Suprapubic skin (tissue), 4 donors: ENCODE measurements at places on chromosomes 3 and 15.
A peak's percentile ranks its signal among the peaks of the same experiment; 100 is the strongest.

- DNase-seq = no peak
Measured at GRCh38 chr15:79962178-79962577, 8.8 kb downstream of the BCL2A1 start.

DNA sequence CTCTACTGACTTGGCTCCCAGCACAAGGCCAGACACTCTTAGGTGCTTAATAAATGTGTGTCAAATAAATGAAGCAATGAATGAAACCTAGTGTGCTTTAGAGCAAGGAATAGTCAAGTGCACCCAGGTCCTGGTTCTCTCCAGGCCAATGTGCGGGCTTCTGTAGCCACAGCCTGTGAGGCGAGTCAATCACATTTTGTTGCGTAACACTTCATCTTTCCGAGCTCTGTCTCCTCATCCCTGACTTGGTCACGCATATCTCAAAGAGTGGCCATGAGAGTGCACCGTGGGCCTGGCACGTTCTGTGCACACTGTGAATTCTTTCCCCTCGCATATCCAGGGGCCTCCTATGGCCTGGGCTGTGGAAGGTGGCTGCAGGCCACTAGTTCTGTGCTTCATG lies 11.4 kb upstream of the SH3GL3 start:
- no peak for DNase-seq

DNA sequence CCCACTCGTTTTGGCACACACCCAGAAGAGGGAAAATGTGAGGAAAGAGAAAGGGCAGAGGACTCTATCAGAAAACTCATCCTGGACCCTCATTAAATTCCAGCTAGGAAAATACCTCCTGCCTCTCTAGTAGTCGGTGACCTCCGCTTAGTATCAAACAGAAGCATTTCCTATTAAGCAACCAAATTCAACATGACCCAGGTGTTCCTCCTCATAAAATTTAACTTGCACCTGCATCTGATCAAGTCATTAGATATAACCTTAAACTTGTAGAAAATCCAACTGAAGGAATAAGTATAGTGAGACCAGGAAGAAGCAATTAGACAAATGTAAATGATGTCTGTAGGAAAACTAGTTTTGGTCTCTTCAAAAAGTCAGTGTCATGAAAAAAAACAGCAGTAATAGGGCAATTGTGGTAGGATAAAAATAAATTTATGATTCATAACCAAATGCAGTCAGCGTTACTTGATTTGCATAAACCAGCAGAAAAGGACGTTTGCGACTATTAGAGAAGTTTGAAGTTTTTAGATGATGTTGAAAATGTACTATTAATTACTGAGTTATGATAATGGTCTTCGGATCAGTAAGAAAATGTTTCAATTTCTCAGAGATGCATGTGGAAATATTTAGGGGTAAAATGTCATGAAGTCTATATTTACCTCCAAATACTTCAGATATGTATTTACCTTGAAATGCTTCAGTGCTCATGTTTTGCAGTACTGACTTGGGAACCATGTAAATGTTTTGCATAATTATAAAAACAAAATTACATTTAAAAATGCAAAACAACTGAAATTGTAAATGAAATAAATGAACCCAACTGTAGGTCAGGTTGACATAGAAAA lies 44.6 kb downstream of the LDHAL6B start:
- DNase-seq = no peak

DNA sequence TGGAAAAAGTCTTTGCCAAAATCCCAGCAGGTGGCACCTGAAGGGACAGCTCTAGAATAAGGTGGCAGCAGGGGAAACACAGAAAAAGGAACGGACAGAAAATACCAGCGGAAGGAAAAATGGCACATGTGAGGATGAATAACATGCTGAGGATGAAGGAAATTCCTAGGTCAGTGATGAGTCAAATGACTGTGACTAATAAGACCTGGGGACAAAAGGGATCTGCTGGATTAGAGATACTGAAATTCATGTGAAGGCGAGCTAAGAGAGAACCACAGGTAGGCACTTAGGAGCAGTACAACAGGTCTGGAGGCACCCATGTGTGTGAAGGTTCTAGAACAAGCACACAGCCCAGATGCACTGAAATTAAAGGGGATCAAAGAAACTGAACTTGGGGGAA lies 482.5 kb downstream of the FOXP1 start:
- DNase-seq = no peak

DNA sequence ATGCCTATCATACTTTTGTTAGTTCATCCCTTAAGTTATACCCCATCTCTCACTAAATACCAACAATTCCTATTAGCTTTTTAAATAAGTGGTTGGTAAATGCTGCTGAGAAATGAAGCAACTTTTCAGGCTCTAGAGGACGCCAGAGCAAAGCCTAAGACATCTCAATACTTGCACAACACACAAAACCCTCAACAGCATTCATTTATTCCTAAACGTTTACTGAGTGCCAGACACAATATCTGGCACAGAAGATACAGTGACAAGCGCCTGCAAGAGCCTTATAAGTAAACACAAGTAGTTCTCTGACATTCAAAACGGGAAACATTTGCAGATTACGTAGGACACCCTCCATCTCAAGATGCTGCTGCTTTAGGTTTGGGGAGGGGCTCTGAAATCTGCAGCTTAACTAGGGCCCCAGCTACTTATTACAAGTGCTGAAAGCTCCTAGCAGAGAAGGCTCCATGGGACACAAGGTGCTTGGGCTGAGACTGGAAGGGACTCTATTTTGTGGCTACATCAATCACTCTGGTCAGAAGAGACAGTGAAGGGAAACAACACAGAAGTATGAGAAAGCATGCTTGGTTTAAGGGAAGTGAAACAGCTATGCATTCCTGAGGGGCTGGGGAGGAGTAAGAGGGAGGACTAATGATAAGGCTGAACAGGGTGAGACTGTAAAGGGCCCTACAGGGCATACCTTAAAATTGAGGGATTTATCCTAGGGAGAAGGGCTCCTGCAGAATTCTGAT lies 311.3 kb downstream of the PLCL2 start:
- DNase-seq = no peak

DNA sequence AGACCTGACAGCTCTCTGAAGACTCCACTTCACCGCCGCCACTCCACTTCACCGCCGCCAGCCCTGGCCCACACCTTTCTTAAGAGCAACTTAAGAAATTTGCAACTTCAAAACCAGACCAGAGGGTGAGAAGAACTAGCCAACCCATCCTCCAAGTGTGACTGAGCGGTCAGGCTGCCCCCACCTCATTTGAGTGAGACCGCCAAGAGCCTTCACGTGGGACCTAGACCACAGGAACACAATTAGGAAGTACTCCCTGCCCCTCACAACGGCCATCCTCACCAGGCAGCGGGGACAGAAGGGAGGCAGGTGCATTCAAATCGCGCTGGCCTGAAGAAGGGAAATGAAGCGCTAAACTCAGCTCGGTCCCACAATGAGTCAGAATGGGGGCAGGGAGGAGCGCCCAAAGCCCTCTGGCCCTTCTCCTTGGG lies 156.8 kb upstream of the BCL6 start:
- DNase-seq = no peak

DNA sequence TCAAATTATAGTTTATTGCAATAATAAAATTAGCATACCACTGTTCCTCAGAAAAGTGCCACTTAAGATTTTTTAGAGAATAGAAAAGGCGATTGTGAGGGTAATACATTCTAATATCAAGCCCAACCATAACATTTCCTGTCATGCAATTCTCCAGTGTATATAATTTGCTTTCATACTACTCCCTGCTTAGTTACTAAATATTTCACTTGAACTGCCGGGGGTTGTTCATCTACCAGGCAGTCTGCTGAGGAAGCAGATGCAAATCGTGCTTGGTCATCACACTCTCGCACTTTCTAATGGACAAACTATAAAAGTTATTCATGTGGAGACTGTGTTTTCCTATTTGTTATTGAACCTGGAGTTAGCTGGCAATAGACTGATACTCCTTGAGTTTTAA lies 645.6 kb upstream of the CBLB start:
- DNase-seq = no peak

DNA sequence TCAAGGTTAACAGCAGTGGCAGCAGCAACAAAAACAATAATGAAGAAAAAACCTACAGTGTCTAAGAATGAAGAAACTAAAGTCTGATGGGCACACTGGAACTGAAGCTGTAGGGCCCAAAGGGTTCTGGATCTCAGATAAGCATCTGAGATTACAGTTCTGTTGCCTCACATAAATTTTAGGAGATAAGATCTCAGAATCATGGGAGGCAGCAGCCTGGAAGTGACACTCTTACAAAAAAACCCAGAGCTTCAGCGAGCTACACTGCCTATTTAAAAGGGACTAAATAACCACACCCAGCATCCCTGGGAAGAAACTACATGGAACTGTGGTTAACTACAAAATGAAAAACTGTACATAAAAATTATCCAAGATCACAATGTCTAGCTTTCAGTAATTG lies 61.2 kb downstream of the PLD1 start:
- DNase-seq = no peak

DNA sequence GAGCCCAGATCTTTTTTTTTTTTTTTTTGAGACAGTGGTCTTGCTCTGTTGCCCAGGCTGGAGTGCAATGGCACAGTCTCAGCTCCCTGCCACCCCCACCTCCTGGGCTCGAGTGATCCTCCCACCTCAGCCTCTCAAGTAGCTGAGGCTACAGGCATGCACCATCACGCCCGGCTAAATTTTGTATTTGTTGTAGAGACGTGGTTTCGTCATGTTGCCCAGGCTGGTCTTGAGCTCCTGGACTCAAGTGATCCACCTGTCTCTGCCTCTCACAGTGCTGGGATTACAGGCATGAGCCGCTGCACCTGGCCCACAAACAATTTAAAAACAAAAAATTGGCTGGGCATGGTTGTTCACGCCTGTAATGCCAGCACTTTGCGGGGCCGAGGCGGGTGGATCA lies 22.6 kb upstream of the SLC6A6 start:
- DNase-seq = no peak

- no peak for DNase-seq
Measured at GRCh38 chr15:62841269-62841628, 201.3 kb upstream of the TPM1 start.

DNA sequence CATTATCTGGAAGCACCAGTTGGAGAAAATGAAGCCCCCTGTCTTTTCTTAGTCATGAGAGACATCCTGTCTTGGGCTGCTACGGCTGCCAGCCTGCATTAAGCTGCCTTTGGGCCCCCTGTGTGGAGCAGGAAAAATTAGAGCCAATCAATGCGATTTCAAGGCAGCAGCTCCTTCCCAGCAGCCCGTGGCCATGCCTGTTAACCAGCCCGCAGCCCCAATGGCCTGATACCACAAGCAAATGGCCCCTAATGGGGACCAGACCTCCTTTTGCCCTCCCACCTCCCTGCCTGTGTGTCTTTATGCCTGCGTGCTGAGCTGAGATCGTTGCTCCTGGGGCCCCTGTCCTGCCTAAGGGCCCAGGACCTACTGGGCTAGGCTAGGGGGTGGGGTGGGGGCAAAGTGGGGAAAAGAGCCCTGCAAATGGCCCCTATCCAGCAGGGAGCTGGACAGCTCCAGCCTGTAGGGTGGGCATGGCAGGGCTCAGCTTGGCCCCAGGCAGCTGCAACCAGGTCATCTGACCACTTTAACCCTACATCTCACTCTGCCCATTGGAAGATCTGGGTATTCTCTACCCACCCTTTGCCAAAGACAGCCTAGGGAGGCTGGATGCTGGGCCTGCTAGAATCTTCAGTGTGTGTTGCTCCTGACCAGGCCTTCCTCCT lies 53.8 kb upstream of the MRPS22 start:
- no peak for DNase-seq

DNA sequence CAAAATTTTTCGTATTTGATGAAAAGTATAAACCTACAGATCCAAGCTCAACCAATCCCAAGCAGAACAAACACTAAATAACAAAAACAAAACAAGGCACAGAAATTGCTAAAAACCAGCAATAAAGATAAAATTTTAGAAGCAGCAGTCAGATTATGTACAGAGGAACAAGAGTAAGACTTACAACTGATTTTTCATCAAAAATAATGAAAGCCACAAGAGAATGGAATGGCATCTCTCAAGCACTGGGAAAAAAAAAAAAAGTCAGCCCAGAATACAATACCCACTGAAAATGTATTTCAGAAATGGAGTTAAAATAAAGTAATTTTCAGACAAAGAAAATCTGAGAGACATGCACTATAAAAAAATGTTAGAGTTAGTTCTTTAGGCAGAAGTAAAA lies 27.0 kb downstream of the GPR156 start:
- DNase-seq = no peak

- no peak for DNase-seq
Measured at GRCh38 chr3:32423534-32423933, 31.9 kb downstream of the CMTM7 start.

- DNase-seq = no peak
Measured at GRCh38 chr3:74624301-74624700, 9.8 kb upstream of the CNTN3 start.

- no peak for DNase-seq
Measured at GRCh38 chr15:88303395-88303794, 46.9 kb upstream of the NTRK3 start.

GRCh38 chr15:28956491-28956890 lies 70.7 kb downstream of the APBA2 start:
- no peak for DNase-seq

GRCh38 chr3:31829826-31830426 lies 151.1 kb downstream of the OSBPL10 start:
- no peak for DNase-seq

GRCh38 chr15:101148881-101149664 lies 102.8 kb downstream of the CHSY1 start:
- no peak for DNase-seq

- DNase-seq = no peak
Measured at GRCh38 chr3:126087552-126088175, 3.7 kb upstream of the SLC41A3 start.

DNA sequence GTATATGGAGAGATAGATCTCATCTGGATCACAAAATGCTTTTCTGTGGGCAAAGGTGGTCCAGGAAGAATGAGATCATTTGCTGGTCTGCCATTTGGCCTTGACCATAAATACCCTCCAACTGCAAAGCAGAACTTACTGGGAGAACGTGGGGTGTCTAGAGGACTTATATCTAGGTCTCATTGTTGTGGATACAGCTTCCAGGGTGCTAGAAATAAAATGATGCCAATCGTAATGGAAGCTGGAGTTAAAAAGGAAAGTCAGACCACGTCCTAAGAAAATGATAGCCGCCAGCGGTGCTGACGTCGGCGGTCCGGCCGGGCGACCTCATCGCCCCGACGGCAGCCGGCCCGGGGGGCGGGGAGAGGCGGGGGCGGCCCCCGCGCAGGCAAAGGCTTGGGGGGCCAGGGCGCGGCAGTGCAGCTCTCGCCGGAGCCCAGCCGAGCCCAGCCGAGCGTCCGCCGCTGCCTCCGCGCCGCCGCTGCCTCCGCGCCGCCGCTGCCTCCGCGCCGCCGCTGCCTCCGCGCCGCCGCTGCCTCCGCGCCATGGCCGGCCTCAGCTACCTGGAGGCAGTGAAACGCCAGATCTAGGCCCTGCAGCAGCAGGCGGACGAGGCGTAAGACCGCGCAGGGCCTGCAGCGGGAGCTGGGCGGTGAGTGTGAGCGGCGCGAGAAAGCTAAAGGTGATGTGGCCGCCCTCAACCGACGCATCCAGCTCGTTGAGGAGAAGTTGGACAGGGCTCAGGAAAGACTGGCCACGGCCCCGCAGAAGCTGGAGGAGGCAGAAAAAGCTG lies 89.5 kb downstream of the EOMES start:
- peak; percentile 65 for DNase-seq

GRCh38 chr15:83062768-83063180 lies 4.3 kb downstream of the BTBD1 start:
- DNase-seq = no peak

- no peak for DNase-seq
Measured at GRCh38 chr3:73503781-73504180, 121.0 kb downstream of the PDZRN3 start.
